ENCODE measurements at places on chromosomes 11 and 22.

GRCh38 chr11:61956191-61957020, 6.3 kb downstream of the BEST1 start:
- no peak for DNase-seq

GRCh38 chr11:95668131-95668530, 121.5 kb downstream of the FAM76B start:
- no peak for DNase-seq

DNA sequence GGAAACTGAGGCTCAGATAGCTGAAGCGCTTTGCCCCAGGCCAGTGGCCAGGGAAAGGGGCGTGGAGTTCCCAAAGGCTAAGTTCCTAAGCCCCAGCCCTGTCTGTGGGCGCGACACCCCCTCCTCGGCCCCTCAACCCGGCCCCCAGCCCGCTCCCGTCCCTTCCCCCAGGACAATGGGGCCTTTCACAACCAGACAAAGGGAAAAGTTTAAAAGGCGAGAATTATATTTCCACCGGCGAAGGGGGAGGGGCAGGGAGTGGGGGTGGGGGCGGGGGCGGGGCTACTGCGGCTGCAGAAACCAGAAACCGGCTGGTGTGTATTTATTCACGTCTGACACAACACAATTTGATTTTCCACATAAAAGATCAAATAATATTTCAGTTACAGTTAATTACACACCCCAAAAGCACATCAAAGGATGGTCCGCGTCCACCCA, 192.1 kb downstream of the MN1 start:
- DNase-seq: no peak

- no peak for DNase-seq
Measured at GRCh38 chr11:68999093-68999747, 13.8 kb downstream of the MRGPRF start.

Measured in CD4-positive, CD25-positive, alpha-beta regulatory T cell (primary cell).